ENCODE measurements at places on chromosomes 1 and 21.

DNA sequence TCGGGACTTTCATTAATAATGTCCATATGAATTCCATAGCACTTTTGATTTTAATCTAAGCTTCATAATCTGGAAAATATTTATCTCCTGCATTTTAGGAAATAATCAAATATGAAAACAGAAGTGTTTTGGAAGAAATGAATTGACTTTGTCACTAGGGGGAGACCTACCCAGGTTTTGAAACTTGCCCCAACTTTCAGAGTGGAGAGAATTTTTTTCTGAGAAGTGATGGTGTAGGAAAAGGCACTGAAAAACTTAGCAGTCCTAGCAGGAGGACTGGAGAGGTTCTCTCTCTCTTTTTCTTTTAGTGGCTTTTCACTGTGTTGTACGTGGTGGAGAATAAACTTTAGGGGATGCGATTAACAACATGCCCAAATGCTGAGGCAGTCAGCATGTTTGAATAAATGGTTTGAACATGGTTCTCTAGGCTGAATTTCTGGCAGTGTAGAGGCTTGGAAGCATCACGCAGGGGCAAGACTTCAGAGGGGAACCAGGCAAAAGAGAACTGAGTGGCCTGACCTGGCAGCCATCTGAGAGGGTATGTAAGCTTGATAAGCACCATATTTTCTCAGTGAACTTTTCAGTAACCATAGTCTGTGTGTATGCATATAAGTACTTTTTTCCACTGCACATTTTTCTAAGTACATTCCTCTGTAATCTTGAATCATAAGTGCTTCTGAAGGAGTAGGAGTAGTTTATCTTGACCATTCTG lies 68.3 kb upstream of the NEK7 start:
- DNase-seq = no peak

GRCh38 chr1:236247286-236247685 lies 34.5 kb downstream of the ERO1B start:
- no peak for DNase-seq

- no peak for DNase-seq
Measured at GRCh38 chr1:30962609-30963508, 54.3 kb upstream of the SDC3 start.

DNA sequence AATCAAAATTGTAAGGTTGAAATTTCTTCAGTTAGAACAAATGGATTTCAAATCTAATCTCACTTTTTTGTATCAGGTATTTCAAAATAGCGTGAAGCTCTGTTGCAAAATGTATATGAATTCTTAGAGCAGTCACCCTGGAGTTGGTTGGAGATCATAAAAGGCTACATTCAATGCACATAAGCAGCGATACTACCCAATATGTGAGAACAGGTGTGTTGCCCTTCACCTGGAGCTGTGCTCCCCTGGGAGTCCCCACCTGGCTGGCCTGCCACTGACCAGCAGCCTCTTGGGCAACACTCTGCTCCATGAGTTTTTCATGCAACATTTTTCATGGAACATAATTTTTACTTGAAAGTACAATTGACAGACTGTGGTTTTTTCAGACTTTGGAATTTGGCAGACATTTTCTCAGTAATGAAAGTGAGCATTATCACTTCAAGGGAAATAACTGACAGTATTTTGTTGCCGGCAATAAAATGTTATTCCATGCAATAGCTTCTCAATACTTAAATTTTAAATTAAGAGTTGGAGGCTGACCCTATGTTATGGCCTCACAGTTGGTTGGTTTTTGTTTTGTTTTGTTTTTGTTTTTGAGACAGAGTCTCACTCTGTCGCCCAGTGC lies 95.1 kb downstream of the ST3GAL3 start:
- no peak for DNase-seq
